ENCODE measurements at places on chromosomes 3 and 15.

DNA sequence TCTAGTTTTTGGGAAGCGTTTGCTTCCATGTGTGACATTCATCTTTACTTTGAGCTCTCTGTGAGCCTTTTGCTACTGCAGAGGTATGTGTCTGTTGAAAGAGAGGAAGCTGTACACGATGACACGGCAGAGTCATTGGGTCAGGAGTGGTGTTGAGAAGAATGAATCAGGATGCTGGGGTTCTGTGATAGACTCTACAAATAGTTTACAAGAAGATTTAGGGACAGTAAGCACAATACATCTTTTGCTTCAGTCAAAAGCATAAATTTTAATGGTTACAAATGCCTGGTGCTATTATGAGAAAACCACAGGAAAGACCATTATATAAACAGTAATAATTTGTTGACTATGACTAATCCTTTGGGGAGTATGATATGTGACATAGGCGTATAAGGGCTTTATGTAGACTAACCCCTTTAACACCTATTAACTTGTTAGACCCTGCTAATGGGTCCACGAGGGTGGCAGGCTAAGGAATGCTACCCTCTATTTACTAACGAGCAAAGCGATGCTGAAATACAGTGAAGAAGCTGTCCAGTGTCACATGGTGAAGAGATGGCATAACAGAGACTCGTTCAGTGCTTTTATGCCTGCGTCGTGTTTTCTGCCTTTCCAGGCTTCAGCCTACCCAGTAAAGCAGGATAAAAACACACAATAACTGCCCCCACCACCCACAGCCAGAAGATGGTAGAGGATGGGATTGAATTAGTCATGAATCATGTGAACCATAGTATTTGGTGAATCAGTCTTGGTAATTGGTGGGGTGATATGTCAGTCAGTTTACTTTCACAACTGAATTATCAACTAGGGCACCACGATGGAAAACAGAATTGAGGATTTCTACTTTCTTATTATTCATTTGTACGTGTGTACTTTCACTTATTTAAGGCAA, 118.8 kb downstream of the LPP start:
- peak; percentile 96 for DNase-seq

DNA sequence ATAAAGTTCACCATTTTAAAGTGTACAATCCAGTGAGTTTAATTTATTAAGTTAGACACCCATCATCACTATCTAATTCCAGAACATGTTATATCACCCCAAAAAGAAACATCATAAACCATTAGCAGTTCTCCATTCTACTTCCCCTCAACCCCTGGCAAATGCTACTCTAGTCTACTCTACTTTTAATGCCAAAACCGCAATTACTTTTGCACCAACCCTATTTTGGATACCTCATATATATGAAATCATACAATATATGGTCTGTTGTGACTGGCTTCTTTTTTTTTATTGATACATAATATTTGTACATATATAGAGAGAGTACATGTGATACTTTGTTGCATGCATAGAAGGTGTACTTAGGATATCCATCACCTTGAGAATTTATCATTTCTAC, 190.5 kb upstream of the RARB start:
- DNase-seq: no peak

DNA sequence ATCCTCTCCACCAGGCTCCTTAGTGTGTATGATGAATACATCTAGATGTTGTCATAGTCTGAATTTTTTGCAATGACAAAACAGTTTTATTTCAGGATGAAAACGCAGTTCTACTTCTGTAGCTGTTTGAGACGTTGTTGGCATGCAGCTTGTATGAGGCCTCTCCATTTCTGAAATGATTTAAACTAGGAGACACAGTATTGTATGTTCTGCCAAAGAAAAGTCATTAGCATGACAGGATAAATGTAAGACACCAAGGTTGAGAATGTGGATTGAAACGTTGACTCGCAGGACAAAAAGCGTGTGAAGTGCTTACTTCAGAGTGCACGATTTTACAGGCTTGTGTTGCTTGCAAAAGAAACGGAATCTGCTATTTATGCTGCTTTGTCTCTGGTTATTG, 35.3 kb downstream of the ABHD17C start:
- DNase-seq: no peak

- DNase-seq: no peak
Observed at GRCh38 chr15:45448066-45448915, 69.9 kb upstream of the GATM start.

DNA sequence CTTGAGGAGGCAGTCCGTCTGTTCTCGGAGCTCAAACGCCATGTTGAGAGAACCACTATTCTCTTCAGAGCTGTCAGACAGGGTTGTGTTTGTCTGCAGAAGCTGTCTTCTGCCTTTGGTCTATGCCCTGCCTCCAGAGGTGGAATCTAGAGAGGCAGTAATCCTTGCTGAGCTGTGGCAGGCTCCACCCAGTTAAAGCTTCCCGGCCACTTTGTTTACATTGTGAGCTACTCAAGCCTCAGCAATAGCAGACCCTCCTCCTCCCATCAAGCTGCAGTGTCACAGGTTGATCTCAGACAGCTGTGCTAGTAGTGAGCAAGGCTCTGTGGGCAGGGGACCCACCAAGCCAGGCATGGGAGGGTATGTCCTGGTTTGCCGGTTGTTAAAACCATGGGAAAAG, 8.9 kb downstream of the OR5AC2 start:
- DNase-seq: no peak

DNA sequence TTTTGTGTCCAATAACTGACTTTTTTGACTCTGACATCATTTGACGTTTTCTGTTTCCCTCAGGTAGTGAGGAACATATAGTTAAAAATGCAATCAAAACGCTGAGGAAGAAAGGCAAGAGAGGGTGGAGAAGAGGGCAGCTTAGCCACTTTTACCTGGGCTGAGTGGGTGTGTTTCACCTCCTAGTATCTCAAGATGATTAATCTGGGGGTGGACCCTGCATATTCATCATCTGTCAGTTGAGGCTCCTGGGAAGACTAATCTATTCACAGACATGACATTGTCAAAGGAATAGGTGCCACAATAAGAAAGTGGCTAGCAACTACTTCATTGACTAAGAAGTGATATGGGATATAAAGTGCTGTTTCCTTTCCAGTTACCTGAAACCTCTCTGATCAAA, 331.5 kb upstream of the RARB start:
- DNase-seq: no peak

GRCh38 chr3:132261506-132261905, 55.7 kb upstream of the ACP3 start:
- DNase-seq: no peak

- DNase-seq: peak; percentile 25
Observed at GRCh38 chr3:31165399-31165860, 271.0 kb upstream of the GADL1 start.

DNA sequence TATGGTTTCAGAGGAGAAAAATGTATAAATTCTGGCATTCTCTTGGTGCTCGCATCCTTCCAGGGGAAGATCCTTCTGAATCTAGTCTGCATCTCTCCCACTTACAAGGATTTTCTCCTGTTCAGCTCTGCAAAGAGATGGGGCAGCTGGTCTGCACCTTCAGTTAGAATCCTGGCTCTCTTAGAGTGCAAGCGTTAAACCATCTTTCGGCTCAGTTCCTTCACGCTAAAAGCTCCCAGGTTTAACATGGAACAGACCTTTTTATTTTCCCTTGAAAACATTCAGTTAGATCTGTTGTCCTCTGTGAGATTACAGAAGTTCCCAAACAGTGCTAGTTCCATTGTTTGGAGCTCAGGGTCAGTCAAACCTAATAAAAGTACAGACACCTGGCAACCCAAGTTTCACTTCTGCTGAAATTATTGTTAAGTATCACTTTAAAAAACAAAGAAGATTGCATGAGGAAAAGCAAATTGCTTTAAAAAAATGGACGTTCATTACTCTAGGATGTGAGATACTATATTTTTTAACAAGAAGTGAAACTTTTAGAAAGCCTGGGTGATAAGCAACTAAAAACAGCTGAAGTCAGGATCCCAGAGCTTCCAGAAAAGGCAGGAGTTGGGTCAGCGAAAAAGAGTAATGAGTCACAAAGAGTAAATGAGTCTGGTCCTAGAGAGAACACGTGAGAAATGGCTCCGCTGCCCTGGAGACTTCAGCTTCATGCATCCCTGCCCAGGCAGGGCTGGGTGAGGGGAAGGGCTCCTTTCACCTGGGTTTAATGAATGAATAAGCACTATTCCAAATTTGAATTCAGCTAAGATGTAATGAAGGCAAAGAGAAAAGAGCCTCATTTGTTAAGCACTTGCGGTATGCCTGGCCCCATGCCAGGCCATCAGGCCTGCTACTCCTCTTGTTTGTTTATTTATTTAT, 63.3 kb downstream of the ABTB1 start:
- DNase-seq: peak; percentile 80

- no peak for DNase-seq
Observed at GRCh38 chr15:37053166-37053565, 47.2 kb downstream of the MEIS2 start.

GRCh38 chr3:16906682-16907081, 21.9 kb downstream of the PLCL2 start:
- peak; percentile 36 for DNase-seq

Data from AG10803 (cell line).